ENCODE measurements at places on chromosomes 11 and 22.
A peak's percentile ranks its signal among the peaks of the same experiment; 100 is the strongest.

GRCh38 chr11:126990716-126991480 is 9.7 kb downstream of the KIRREL3 start:
- no peak for DNase-seq

- no peak for DNase-seq
These were observed 6.1 kb downstream of the CXCR5 start for GRCh38 chr11:118889797-118890196.

- peak; percentile 23 for DNase-seq
These were observed 6.3 kb upstream of the SYNGR1 start for GRCh38 chr22:39343259-39344045.

GRCh38 chr11:17382046-17382728 is 6.3 kb downstream of the KCNJ11 start:
- no peak for DNase-seq

DNA sequence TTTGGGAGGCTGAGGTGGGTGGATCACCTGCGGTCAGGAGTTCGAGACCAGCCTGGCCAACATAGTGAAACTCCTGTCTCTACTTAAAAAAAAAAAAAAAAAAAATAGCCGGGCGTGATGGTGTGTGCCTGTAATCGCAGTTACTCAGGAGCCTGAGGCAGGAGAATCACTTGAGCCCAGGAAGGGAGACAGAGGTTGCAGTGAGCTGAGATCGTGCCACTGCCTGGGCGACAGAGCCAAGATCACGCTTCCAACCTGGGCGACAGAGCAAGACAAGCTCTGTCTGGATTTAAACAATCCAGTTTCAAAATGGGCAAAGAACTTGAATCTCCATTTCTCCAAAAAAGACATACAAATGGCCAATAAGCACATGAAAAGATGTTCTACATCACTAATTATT is 12.5 kb downstream of the LMO2 start:
- no peak for DNase-seq

DNA sequence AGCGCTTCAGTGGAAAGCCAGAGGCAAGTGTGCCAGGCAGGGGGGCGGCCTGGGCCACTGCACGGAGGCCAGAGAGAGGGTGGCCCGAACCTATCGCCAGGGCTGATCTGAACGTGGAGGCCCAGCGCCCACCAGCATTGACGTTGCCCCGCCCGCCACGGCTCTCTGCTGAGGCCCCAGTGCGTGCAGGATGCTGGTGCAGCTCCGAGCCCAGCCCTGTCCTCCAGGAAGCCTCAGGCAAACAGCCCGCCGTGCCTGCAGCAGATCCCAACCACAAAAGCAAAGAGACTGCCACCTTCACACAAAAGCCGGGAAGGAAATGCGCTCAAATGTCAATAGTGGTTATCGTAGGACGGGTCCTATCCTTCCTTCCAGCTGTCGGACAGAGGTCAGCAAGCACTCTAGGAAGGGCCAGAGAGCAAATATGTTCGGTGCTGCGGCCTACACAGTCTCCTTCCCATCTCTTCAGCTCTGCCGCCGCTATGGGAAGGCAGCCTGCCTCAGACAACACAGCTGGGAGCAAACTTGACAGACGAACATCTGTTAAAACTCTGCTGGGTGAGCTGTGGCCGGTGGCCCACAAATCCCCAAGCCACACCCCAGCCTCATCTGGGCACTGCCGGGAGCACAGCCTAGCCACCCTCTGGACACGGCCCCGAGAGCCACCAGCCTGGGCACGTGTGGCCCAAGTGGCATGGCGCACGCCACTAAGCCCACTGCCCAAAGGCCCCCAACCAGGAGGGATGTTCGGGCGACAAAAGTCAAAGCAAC is 146.2 kb downstream of the CRYBB2 start:
- DNase-seq, result no peak

DNA sequence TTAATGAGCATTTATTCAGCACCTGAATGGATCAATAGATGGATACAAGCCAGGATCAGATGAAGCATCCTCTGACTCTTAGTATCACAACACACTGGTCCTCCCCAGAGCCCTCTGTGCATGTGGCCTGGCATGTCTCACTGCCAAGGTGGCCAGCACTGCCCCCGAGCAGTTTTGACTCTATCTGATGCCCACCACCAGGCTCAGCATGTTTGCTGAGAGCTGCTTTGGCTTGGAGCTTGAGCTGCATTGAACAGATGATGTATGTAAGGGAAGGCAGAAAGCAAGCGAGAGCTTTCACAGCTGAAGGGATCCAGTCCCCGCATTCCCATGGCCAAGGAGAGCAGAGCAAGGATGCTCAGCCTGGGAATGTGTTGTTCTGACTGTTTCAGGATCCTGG is 320.3 kb downstream of the BUD13 start:
- DNase-seq, result no peak

DNA sequence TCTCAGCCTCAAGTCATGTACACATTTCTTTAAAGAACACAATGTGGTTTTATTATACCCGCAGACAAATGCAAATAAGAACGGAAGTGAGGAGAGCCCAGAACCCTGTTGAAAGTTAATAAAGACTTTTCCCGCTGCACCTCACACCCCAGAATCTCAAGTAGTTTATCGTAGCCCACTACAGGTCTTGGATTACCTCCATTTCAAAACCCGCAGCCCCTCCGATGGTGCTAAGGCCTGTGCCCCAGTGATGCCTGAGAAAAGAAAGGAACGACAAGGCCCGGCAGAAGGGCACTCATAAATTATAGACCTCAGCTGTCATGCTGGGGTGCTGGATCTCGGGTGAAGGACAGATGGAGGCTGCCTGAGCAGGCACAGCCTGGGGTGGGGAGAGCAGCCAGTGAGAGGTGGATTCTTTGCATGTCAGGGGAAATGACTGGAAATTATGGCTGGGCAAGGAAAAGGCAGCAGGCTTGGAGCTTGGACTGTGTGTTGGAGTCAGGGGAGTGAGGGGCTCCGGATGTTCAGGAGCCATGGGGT is 354.1 kb downstream of the NTM start:
- DNase-seq, result no peak

DNA sequence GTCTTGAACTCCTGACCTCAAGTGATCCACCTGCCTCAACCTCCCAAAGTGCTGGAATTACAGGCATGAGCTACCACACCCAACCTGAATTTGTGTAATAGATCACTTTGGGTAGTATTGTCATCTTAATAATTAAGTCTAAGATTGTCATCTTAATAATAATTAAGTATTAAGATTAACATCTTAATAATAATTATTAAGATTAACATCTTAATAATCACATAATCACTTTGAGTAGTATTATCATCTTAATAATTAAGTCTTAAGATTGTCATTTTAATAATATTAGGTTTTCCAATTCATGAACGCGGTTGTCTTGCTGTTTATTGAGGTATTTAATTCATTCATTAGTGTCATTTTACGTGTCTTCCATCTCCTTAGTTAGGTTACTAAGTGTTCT is 8.2 kb downstream of the MOV10L1 start:
- DNase-seq, result no peak

GRCh38 chr22:45268958-45269844 is 15.5 kb upstream of the UPK3A start:
- peak; percentile 83 for DNase-seq

DNA sequence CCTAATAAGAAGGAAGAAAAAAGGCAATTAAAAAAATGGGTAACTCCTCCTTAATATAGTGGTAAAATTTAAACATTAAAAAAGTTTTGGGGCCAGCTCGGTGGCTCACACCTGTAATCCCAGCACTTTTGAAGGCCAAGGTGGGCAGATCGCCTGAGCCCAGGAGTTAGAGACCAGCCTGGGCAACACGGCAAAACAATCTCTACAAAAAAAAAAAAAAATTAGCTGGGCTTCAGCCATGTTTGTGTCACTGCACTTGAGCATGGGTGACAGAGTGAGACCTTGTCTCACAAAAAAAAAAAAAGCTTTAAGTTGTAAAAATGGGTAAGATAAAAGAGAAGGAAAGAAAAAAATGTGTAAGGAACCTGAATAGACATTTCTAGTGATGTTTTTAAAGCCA is 11.3 kb upstream of the FBXO3 start:
- DNase-seq, result no peak

- DNase-seq, result no peak
These were observed 19.1 kb upstream of the OOSP1 start for GRCh38 chr11:59918987-59919589.

- DNase-seq, result no peak
These were observed 59.1 kb downstream of the CLMP start for GRCh38 chr11:123135863-123136446.

DNA sequence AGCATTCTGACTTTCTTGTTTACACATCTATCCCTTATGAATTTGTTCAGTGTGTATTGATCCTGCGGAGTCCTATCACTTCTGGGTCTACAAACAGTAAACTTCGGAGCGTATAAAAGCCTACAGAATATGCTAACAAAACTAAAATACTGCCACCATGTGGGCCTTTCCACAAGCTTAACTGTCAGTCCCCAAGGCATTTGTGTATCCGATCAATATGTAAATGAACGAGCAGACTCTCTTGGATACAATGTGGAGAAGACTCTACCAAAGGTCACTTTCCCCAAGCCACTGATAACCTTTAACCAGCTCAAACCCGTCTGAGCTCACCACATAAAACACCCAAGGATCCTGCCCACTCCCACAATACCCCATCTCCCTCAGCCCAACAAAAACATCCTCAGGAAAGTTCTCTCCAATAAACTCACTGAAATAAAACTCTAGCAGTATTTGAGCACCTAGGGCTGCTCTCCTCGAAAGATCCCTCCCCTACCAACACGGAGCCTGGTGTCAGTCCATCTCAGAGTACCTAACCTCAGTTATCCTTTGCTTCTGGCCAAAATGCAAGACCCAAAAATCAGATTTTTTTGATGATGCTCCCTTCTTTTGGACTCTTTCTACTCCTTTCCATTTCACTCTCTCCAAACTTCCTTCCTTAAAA is 17.8 kb downstream of the ADA2 start:
- no peak for DNase-seq

DNA sequence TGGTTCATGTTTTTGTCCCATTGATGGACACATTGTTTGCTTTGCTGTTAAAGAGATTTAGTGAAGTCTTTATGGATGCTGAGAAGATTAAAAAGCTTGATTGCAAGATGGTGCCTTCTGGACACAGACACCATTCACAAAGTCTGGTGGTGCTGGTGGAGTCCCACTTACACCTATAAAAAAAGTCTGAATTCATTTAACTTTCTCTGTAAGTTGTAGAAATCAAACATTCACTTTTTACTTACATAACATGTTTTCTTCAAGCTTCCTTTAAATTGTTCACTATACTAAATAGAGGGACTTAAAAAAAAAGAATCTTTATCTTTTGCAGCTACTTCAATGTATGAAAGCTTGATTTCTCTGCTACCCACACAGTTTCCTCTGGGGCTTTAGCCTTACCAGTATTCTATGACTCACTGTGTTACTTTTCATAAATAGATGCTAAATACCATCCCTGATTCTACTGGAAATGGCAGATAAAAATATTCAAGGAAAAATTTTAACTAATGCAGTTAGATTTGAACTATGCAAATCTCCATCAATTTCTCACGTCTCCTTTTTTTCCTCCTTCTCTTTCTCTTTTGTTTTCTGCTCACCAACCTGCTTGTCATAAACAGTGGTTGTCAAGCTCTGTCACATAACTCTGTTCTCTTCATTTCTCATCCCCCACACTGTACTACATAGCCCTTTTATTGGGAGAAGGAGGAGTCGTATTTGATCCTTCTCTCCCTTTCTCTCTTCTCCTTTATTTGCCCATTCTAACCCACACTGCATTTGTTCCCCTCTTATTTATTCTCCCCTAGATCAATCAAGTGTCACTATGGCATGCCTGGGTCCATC is 89.7 kb downstream of the FAM76B start:
- DNase-seq, result peak; percentile 44

- DNase-seq, result no peak
These were observed 27.5 kb upstream of the KRTAP5-7 start for GRCh38 chr11:71499546-71499945.

DNA sequence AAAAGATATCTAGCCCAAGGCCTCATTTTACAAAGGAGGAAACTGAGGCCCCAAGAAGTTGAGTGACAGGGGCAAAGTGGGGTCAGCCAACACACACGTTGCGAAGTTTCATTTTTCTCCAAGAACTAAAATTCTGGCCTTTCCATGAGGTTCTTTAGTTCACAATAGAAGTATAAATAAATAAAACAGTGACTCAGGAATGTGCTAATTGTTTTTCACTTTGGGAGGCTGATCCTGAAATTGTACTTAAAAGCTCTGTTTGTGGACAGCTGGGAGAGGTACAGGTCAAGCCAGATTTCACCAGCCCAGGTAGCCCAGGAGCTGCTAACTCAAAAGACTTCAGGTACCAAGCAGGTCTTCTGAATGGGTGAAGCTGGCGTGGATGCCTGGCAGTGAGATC is 105.2 kb downstream of the TRAF6 start:
- no peak for DNase-seq

DNA sequence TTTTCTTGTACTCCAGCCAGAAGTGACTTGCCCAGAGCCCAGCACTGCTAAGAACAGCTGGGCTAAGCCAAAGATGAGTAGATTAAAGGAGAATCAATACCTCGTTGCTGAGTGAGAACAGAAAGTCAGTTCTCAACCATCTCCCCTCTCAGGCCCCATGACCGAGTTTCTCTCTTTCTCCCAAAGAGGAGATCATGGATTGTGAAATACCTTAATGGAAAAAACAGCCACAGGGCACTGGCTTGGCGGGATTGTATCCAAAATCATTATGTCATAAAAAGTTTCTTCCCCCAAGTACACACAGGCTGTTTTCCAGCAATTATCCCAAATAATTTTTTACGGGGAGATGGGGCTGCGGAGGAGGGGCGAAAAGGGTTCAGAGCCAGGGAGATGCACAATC is 111.8 kb upstream of the TMEM45B start:
- no peak for DNase-seq

- no peak for DNase-seq
These were observed 38.8 kb upstream of the POU2AF1 start for GRCh38 chr11:111417766-111418435.

DNA sequence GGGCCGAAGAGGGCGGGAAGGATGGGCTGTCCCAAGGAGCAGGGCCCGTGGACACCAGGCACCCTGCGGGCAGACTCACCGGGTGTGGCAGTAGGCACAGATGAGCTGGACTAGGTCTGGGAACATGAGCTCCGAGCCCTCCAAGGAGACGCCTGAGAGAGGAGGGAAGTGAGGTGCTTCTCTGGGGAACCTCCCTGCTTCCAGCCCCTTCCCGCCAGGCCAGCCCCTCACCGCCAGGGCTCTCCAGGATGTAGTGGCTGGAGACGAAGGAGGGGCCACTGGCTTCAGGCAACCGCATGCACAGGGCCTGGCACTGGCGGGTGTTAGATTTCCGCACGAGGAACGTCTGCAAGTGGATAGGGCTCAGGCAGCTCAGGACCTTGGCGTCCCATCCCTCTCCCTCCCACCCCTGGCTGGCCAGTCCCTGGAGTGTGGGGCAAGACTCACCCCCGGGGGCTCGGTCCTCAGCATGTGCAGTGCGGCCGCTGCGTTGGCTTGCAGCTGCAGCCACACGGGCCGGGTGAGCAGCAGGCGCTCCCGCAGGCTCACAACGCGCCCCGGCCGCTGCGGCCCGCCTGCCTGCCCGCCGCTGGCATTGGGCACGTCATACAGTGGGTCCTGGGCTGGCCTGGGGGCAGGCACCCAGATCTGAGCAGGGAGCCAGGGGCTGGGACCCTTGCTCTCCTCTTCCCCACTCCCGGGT is 552 bp downstream of the RIN1 start:
- no peak for DNase-seq
